ENCODE measurements at places on chromosomes 5 and 9.

GRCh38 chr5:60701321-60701968, 1.5 kb upstream of the DEPDC1B start:
- no peak for DNase-seq

DNA sequence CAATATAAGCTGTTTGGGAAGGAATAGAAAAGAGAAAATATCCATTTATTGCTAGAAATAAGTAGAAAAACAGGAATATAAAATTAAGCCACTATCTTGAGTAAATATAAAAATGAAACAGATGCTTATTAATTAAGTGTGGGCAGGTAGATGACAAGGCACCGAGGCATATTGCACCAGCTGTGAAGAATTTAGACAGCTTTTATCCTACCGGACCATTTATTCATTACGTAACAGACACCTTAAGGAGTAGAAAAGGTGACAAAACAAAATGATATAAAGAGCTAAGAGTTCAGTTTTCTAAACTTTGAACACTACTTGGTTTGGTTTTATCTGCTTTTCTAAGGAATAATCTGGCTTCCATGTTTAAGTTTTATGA, 404.1 kb downstream of the PTPRD start:
- DNase-seq: no peak

DNA sequence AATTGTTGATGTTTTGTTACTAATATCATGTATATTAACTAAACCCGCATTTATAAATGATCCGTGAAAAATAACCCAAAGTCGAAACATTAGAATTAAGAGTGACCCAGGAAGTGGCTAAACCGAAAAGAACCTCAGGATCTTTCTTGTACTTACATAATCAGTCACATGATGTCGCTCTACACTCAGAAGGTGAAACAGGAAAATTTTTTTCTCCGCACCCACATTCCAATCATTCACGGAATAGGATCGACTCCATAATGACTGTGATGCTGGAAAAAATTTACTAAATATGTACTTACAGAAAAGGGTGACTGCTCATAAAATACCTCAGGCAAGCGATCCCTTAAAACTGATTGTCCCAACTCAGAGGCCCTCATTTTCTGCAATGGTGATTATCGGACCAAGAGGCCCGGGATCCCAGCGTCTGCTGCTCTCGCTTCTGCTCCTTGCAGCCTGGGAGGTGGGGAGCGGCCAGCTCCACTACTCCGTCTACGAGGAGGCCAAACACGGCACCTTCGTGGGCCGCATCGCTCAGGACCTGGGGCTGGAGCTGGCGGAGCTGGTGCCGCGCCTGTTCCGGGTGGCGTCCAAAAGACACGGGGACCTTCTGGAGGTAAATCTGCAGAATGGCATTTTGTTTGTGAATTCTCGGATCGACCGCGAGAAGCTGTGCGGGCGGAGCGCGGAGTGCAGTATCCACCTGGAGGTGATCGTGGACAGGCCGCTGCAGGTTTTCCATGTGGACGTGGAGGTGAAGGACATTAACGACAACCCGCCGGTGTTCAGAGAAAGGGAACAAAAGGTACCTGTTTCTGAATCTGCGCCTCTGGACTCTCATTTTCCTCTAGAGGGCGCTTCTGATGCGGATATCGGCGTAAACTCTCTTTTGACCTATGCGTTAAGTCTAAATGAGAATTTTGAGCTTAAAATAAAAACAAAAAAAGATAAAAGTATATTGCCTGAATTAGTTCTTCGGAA, at the start of gene PCDHA12:
Gene PCDHA12 (plus strand): TSS at position 224 of the 981 bp plus-strand sequence. CDS start 165 bp downstream, at position 389.
- no peak for DNase-seq

DNA sequence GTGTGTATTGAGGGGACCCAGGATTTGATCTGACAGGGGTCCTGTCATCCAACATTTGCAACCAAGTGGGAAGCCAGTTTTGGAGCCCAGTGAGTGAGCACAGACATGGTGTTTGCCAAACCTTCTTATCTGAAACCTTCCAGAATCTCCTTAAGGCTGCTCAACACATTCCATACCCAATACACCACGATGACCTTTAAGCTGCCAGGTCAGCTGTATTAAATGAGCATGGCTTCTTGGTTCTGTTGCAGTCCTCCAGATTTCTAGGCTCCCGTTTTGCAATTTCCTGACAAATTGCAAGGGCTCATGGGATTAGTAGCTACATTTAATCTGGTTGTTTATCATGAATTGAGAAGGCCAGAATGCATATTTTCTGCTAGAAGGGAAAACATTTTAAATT, 124.2 kb upstream of the ATP10B start:
- DNase-seq: no peak

- no peak for DNase-seq
Measured at GRCh38 chr5:77993855-77994318, 217.7 kb upstream of the TBCA start.

DNA sequence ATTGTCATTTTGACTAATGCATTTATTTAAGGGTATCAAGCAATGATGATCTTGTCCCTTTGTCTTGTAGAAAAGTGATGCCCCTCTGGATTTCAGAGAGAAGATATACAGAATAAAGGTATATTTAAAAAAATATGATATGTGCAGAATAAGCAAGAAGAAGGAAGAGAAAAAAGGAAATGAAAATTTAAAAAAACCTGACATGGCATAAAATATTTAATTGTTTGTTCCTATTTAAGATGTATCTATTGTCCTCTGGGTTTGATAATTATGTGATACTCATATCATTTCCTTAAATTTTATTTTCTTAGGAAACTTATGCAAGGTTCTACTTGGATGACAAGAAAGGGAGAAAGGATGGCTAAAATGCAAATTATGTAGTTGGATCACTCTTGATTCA, 983.7 kb upstream of the CDH6 start:
- no peak for DNase-seq

DNA sequence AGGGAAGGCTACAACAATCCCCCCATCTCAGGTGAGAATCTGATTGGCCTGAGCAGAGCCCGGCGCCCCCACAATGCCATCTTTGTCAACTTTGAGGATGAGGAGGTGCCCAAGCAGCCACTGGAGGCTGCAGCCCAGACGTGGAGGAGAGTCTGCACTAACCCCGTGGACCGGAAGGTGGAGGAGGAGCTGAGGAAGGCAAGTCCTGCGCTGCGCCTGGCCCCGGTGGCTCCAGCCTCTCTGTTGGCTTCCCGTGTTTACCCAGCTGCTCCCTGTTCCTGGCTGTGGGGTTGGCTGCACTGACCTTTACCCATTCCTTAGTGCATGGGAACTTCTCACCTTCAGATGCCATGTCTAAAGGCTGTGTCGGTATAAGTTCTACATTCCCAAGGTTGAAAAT, 11.0 kb upstream of the CEL start:
- DNase-seq: no peak

- DNase-seq: no peak
Measured at GRCh38 chr5:43312699-43313034, 545 bp downstream of the HMGCS1 start.

GRCh38 chr9:125700791-125701190, 6.2 kb downstream of the MAPKAP1 start:
- DNase-seq: no peak

- no peak for DNase-seq
Measured at GRCh38 chr5:9302218-9302617, 243.7 kb downstream of the SEMA5A start.

DNA sequence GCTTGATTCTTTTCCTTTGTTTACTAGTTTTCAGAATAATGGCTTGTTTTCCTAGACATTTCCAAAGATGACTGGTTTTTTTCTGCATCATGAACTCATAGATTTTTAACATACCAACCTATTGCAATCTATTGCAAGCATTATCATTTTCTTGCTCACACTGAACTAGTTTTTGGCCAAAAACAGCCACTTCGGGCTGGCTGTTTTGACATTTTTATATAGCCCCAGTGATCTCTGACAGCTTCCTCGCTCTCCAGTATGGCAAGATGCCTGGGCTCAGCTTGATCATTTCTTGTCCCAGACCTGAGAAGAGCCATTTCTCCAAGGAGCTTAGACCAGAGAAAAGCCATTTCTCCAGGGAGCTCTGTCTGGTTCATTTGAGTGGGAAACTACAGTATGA, 94.3 kb upstream of the MAMDC2 start:
- DNase-seq: no peak

DNA sequence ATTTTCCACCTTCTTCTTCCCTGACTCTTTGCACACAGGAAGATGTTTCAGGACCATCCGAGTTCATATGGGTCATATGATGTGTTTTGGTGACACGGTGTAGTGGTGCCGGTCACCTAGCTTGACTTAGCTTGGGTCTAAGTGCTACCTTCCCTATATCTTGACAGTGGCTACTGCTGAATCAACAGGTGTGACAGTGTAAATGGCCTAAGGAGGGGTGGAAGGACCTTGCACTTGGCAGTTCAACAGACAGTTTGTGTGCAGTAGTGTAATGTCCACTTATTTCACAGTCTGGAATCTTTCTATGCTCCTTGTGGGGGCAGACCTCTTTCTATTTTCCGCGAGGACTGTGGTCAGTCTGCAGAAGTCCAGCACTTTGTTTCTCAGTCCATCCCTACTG, 43.8 kb downstream of the CARTPT start:
- DNase-seq: no peak

DNA sequence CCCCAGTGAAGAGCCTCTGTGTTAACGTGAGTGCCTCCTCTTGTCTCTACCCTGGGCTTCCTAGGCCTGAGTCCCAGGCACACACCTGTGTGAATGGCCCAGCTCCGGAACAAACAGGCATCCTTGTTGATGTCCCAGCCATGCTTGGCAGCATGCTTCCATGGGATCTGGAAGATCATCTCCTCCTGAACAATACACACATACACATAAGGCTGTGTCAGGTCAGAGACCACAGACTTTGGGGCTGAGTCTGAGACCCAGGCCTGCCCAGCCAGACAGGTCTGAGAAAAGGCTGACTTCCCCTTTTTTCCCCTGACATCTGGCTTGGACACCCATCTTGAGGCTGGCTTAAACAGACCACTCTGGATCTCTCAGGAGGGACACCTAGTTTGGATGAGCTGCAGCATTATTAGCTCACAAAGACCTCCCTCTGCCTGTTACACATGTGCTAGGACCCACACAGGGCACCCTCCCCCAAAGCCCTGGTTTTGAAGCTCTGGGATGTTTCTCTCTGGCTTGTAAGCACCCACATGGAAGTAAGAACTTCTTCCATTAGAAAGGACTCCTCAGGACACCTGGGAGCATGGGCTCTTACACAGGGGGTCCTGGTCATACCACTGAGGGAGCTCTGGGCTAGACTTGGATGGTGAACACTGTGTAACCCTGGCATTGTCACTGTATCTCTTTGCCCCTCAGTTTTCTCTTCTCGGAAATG, 2.6 kb downstream of the IRF1 start:
- DNase-seq: no peak

GRCh38 chr5:117953272-117953671, 1035.1 kb downstream of the DTWD2 start:
- no peak for DNase-seq

- DNase-seq: no peak
Measured at GRCh38 chr5:71887680-71888079, 168.6 kb downstream of the CARTPT start.

DNA sequence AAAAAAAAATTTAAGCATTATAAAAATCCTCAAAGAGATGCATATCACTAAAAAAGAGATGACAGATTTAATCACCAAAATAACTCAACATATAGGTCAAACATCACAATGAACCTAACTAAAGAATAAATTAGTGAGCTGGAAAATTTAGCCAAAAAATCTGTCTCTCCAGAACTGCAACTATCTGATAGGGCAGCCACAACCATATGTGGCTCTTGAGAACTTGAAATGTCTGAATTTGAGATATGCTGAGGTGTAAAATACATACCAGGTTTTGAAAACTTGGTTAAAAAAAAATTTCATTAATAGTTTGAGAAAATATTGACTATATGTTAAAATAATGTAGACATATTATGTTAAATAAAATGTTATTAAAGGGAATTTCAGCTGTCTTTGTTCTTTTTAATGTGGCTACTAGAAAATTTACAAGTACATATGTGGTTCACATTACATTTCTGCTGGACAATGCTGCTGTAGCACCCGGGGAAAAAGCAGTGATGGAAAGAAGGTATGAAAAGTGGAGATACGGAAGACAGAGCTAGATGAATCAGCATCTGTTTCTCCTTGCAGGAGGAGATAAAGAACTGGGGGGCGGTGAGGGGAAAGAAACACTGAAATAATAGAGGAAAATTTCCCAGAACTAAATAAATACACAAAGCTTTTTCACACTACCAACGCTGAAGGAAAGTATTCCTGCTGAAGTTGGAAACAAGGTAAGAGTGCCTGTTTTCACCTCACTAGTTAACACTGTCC, 66.1 kb downstream of the DCP2 start:
- DNase-seq: no peak

GRCh38 chr5:153551537-153552079, 61.1 kb downstream of the GRIA1 start:
- no peak for DNase-seq

- DNase-seq: no peak
Measured at GRCh38 chr9:93965830-93966577, 10.8 kb upstream of the BARX1 start.

DNA sequence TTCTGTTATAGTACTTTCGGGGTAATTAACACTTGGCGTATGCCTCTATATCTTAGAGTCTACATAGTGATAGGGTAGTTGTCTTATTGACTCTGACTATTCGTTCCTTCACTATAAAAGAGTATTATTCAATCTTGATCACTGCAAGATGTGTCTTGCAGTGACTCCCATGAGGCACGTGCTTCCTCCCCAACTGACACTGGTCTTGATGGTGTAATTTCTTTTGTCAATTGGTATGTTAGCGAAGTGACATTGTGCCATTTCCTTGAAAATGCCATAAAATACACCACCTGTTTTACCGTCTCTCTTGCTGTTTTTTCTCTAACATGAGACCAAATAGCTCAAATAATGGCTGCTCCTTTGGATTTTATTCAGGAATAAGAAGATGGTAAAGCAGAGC, 1314.1 kb upstream of the CDH6 start:
- no peak for DNase-seq

DNA sequence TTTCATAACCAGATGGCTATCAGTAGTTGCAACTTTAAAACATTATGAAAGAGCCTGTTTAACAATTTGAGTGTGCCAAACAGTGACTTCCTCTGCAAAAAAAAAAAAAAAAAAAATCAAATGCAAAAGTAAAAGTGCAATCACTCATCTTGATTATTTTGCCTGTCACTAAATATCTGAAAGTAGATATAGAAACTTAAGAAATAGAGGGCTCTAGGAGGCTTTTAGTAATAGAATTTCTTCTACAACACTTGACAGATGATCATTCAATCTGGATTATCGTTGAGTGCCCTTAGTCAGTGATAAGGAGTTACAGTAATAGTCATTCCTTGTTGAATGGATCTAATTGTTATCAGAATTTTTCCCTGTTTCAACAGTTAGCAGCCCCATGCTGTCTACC, 101.8 kb downstream of the CETN3 start:
- no peak for DNase-seq

GRCh38 chr5:7517006-7517405, 121.1 kb downstream of the ADCY2 start:
- DNase-seq: no peak

GRCh38 chr5:95609711-95610110, 10.2 kb upstream of the GPR150 start:
- DNase-seq: no peak

- DNase-seq: no peak
Measured at GRCh38 chr9:37902796-37903646, 906 bp downstream of the SLC25A51 start.

GRCh38 chr5:36885566-36886485, 9.3 kb downstream of the NIPBL start:
- DNase-seq: no peak
